Lung (tissue), 17 donors: ENCODE measurements at places on chromosomes 12 and 14. TPM values are rescaled to one million over a fixed set of nuclear protein-coding genes. Genes with fewer than 3 reads are reported as not detected.
A peak's percentile ranks its signal among the peaks of the same experiment; 100 is the strongest.

The GLI1 gene
- total RNA-seq: 5.7 TPM

The SOAT2 gene
- total RNA-seq: not detected

GRCh38 chr14:97748616-97749015 lies 951.4 kb downstream of the VRK1 start:
- no peak overlapping the region for H3K27ac ChIP-seq
- H3K27me3 ChIP-seq: no peaks in the 10 kb centered on the region
- H3K4me1 ChIP-seq: no peaks in the 10 kb centered on the region
- no peak overlapping the region for H3K4me3 ChIP-seq
- DNase-seq: no peak

DNA sequence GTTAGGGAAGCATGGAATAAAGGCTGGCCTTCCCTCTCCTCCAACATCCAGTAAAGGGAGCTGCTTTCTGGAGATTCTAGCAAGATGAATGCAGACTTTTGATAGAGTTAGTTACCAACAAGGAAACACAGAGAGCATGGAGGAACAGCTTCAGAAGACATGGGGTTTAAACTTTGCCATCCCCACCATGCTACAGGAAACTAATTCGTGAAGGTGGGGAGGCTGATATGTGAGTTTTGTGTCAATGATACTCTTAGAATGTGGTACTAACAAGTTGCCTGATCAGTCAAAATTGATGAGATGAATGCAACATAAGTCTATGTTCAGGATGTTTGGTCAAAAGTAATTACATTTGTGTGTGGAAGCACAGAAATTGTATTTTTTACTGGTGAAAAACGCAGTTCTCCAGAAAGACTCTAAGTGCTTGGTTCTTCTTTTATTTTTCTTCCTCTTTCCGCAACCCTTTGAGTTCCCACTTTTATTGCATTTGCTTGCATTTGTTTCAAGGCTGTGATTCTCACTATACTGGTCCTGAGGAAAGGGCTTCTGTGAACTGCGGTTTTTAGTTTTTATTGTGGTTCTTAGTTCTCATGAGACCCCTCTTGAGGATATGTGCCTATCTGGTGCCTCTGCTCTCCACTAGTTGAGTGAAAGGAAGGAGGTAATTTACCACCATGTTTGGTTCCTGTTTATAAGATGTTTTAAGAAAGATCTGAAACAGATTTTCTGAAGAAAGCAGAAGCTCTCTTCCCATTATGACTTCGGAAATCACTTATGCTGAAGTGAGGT lies at the start of gene CLEC4A:
Gene CLEC4A (plus strand): TSS at position 494 of the 789 bp plus-strand sequence. CDS start 262 bp downstream, at position 756.
- H3K27me3 ChIP-seq: no peaks in the 10 kb centered on the region
- no peaks in the 10 kb centered on the region for H3K36me3 ChIP-seq

DNA sequence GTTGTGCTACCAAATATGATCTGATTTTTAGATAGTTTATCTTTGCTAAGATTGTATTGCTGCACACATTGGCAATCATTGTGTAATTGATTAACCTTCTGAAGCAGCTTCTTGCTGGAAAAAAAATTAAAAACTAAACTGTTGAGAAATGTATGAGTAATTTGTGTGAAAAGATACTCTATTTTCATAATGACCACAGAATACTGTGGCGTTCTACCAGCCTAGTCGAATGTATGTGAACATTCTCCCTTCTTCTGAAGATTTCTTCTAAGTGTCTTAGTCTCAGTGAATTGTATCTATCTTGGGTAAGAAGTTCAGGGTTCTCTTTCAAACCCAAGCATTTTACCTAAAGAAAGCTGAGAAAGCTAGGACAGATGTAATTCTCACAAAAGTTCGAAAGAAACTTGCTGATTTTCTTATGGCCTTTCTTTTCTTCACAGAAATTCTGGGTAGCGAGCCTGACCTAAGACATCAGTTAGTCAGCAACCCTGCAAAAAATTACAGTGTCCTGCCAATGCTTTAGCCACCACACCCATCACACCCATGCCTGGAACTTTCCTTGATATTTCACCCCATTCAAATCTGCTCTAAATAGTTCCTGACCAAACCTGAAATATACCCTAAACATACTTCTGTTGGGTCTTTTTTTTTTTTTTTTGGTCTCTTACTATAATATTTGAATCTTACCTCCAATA lies 27.1 kb upstream of the C12orf71 start:
- H3K27me3 ChIP-seq: no peaks in the 10 kb centered on the region
- H3K4me1 ChIP-seq: peaks cover 2% of the 10 kb centered on the region
- no peak overlapping the region for H3K27ac ChIP-seq
- no peak for DNase-seq
- H3K4me3 ChIP-seq: no peak overlapping the region

DNA sequence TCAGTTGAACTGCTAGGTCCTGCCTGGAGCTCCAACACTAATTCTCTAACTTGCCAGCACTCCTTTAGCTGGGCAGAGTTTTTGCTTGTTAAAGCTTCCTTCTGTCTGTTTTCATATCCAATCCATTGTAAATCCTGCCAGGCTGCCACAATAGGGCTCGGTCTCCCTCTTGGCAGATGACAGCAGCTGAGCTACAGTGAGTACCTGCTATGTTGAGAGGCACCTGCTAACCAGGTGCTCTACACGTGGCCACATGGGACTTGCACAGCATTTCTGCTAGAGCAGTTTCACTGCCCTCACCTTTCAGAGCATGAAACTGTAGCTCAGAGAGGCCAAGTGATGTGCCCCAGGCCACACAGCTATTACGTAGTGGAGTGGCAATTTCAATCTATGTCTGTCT lies 106.6 kb upstream of the NOS1 start:
- no peak overlapping the region for H3K4me3 ChIP-seq
- H3K4me1 ChIP-seq: no peaks in the 10 kb centered on the region
- H3K27ac ChIP-seq: no peak overlapping the region
- H3K36me3 ChIP-seq: no peaks in the 10 kb centered on the region
- no peak for DNase-seq
- no peaks in the 10 kb centered on the region for H3K27me3 ChIP-seq

DNA sequence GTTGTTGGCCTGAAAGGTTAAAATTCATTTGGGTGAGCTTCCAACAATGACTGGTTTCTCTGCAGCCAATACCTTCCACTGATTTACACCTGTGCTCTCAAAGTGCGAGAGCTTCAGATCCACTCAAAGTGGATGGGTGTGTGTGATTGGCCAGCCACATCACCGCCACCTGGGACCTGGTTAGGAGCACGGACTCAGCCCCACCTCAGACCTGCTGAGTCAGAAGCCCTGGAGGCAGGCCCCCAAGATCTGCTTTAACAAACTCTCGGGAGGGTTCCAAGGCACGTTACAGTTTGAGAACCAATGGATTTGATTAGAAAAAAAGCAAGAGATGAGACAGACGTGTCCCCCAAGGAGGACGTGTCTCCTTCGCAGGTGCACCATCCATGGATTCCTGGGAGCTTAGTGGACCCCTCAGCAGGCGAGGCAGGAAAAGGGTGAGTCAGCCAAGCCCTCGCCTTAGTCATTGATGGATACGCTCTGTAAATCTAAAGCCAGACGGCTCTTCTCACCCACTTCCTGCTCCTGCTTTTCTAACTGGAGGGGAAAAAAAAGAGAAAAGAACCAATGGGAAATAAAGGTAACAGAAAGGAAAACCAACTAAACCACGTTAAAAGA lies 24.5 kb downstream of the FZD10 start:
- H3K4me3 ChIP-seq: no peak overlapping the region
- H3K27me3 ChIP-seq: peaks cover 2% of the 10 kb centered on the region
- no peaks in the 10 kb centered on the region for H3K36me3 ChIP-seq
- DNase-seq: no peak
- H3K27ac ChIP-seq: no peak overlapping the region

- H3K4me1 ChIP-seq: no peaks in the 10 kb centered on the region
- H3K36me3 ChIP-seq: peaks cover 37% of the 10 kb centered on the region
- no peak overlapping the region for H3K27ac ChIP-seq
- no peak for DNase-seq
- no peak overlapping the region for H3K4me3 ChIP-seq
Measured at GRCh38 chr12:109920261-109920780, 20.2 kb downstream of the TCHP start.

- no peaks in the 10 kb centered on the region for H3K36me3 ChIP-seq
- H3K4me3 ChIP-seq: no peak overlapping the region
- peak; percentile 14 for DNase-seq
- no peaks in the 10 kb centered on the region for H3K27me3 ChIP-seq
- no peak overlapping the region for H3K27ac ChIP-seq
- no peaks in the 10 kb centered on the region for H3K4me1 ChIP-seq
Measured at GRCh38 chr14:21723431-21724045, 49.9 kb upstream of the OR4E1 start.

DNA sequence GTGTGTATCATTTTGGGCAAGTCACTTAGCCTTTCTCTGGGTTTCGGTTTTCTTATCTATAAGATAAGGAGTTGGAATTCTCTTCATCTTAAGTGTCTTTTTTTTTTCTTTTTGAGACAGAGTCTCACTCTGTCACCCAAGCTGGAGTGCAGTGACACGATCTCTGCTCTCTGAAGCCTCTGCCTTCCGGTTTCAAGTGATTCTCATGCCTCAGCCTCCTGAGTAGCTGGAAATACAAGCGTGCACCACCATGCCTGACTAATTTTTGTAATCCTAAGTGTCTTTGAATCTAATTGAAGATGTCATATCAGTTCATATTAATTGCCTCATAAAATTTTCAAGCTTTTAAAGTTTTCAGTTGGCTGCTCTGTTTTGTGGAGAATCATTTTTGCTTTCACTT lies 4.0 kb downstream of the SRGAP1 start:
- no peaks in the 10 kb centered on the region for H3K27me3 ChIP-seq
- H3K36me3 ChIP-seq: no peaks in the 10 kb centered on the region
- peaks cover 24% of the 10 kb centered on the region for H3K4me1 ChIP-seq
- no peak overlapping the region for H3K27ac ChIP-seq
